ENCODE measurements at places on chromosomes 6 and 20.
A peak's percentile ranks its signal among the peaks of the same experiment; 100 is the strongest.

GRCh38 chr6:141463237-141463977, 669.3 kb upstream of the GJE1 start:
- DNase-seq, result no peak

DNA sequence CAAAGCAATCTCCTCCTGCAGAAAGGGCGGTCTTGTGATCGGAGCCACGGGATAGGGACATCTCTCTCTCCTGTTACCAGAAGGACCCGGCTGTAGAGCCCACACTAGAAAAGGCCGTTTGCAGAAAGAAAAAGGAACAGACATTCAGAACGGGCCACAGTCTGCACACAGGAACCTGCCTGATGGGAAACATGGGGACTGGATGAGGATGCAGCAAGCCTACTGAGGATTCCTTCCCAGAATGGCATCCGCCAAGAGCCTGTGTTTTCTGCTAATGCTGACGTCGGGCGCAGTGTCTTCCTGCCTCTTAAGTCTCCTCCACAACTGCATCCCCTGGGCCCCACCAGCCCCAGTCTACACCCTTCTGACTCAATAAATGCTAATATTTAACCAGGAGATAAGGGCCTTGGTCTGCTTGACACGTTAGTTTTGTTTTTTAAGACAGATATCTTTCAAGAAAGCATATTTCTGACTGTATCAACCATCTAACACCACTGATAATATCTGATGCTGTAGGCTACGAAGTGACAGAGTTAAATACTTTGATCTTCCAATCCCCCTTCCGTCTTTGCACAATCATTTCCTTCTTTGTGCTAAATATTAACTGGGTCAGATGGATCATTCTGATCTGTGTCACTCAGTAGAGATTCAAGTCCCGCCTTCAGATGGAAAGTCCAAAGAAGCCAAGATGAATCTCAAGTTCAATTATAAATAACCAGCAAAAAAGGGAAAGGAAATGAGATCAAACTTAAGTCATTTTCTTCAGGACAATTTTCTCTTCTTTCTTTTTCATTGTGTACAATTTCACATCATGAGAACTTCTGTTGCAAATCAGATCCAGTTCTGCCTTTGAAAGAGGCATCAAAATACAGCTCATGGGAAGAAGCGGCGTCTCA, 20.7 kb downstream of the FAM50B start:
- no peak for DNase-seq

DNA sequence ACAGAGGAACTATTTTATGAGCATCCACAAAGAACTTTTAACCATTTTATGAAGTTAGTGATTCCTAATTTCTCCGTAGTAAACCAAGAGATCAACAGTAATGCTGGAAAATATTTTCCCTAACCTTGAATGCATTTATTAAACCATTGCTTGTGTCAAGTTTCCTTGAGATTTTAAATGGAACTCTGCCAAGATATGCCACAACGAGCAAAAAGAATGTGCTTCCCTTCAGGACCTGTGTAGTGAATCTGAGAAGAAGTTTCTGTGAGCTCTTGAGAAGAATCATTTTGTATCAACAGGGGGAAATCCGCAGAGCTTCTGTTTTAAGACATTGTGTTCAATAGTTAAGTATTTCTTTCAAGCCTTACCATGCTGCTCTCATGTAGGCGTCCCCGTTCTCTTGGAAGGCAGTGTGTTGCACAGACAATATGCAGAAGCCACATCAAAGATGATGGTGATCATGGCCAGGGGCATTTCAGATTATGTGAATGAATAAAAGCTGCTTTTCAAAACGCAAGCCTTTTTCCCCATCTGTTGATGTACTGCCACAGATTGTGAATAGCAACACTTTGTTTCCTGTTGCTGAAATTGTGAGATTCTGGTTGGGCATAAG, 439.8 kb downstream of the BMP2 start:
- DNase-seq, result no peak

DNA sequence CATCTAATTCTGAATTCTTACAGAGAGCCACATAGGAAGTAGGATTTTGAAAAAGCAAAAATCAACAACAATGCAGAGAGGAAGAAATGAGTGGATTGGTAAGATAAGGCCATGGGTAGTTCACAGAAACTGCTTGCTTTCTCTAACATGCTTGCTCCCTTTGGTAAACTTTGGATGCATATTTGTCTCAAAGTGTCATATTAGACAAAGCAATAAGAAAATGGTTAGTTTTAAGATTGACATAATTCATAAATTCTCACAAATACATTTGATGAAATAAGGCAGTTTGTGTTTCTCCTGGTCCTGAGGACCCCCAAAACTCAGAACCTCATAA, 31.7 kb downstream of the UTRN start:
- DNase-seq, result no peak

DNA sequence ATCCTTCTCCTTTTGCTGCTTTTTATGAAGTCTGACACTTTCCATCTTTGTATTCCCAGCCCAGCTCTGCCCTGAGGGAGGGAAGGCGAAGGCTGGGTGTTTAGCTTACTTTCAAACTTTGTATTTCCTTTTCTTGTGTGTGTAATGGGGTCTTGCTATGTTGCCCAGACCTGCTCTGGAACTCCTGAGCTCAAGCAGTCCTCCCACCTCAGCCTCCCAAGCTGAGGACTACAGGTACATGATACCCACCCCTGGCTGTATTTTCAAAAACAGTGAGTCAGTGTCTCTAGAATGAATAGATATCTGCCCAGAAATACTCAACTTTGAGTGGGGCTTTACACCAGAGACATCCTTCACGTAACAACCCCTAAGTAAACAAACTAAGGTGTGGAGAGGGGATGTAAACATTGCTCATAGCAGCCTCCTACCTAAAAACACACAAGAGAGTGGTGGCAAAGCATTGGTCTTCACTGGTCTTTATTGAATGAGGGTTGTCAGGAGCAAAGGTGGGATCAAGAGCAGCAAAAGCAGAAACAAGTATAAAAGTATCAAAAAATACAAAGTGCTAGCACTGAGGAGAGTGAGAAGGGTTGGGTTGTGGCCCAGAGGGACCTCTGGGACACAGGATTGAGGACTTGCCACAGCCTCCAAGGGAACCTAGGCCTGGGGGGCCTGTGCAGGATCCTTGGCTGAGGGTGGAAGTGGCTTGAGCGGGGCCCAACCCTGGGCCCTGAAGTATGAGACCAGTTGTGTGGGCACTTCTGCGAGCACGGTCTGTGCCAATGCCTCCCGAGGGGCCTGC, 10.2 kb downstream of the SPAG4 start:
- DNase-seq, result no peak

- DNase-seq, result no peak
Observed at GRCh38 chr20:38985603-38986170, 23.5 kb downstream of the DHX35 start.

GRCh38 chr20:32238483-32239425, 31.1 kb downstream of the POFUT1 start:
- no peak for DNase-seq

GRCh38 chr6:6883011-6883410, 224.8 kb upstream of the RREB1 start:
- no peak for DNase-seq

- peak; percentile 23 for DNase-seq
Observed at GRCh38 chr20:32067234-32067821, 15.3 kb downstream of the HCK start.

DNA sequence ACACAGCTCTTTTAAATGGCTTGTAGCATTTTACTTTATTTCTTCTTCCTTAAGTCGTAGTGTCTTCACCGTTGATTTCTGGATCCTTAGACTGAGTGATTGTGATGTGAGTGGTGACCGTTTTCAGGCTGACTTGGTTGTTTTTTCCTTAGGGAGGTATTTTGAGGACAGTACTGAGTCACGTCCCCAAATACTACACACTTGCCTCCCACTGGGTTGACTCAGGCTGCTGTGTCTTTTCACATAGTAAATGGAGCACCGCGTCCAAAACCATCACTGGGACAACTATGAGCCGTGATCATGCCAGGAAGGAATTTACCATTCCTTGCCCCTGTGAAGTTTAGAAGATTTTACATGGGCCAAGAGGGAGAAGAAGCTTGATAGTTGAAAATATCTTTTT, 174.1 kb downstream of the FARS2 start:
- DNase-seq, result no peak

- DNase-seq, result no peak
Observed at GRCh38 chr6:130896249-130896648, 69.0 kb downstream of the SMLR1 start.

GRCh38 chr6:36028877-36029324, 1.3 kb downstream of the MAPK14 start:
- DNase-seq, result peak; percentile 73

DNA sequence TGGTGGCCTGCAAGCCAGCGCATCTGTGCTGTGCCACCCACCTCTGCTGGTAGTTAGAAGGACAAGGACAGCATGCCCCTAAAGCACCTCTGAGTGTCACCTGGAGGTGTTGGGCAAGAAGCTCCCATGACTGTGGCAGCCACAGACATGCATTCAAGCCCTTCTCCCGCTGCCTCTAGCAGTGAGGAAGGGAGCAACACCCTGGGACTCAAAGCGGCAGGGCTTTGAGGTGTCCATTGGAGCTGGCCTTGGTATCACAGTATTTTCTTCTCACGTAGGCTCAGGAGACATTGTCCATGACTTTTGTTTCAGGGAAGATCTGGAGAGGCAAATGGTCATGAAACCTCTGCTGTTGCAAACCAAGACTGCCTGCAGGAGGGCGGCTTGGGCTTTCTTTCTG, 140.8 kb upstream of the RIN2 start:
- no peak for DNase-seq

DNA sequence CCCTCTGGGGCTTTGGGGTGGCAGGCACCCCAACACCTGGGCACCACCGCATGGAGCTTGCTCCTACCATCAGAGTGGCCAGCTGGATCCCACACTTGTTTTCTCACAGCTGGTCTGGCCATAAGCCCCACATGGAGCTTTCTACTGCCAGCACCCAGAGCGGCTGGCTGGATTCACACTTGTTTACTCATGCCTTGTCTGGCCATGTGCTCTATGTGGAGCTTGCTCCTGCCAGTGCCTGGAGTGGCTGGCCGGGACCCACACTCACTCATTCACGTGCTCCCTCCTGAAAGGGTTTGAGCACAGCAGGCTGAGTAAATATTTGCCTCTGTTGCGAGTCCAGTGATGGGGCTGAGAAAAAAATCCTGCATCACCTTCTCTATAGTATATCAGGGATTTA, 487.0 kb downstream of the CD109 start:
- no peak for DNase-seq

DNA sequence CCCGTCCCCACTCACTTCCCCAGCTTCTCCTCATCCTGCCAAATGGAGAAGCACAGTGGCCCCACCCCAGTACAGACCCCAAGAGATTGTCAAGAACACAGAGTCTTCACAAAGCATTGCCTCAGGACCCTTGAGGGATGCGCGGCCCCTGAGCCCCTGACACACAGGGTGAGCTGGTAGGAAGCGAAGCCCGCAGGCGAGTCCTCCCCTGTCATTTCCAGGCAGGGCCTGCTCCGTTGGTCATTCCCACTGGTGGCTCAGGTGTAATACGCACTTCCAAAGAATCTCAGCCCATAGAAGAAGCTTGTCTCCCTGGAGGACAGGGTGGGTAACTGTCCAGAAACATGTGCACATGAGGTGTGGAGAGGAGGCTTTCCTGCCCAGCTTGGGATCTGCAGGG, 404.2 kb downstream of the THBS2 start:
- no peak for DNase-seq

DNA sequence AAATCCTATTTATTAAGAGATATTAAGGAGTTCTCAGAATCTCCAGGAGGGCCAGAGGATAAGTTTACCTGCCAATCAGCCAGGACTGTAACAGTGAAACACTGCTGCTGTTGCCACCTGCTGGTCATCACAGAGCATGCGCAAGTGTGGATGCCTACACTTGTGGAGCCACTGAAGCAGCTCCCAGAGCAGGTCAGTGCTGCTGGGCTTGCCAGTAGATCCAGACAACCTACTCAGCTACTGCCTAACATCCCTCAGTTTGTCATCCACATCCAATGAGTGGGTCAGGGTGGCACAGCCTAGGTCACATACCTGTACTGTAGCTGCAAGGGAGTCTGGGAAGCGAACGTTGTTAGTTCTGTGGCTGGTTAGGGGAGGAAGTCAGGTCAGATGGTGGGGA, 18.3 kb upstream of the NHSL1 start:
- peak; percentile 55 for DNase-seq

DNA sequence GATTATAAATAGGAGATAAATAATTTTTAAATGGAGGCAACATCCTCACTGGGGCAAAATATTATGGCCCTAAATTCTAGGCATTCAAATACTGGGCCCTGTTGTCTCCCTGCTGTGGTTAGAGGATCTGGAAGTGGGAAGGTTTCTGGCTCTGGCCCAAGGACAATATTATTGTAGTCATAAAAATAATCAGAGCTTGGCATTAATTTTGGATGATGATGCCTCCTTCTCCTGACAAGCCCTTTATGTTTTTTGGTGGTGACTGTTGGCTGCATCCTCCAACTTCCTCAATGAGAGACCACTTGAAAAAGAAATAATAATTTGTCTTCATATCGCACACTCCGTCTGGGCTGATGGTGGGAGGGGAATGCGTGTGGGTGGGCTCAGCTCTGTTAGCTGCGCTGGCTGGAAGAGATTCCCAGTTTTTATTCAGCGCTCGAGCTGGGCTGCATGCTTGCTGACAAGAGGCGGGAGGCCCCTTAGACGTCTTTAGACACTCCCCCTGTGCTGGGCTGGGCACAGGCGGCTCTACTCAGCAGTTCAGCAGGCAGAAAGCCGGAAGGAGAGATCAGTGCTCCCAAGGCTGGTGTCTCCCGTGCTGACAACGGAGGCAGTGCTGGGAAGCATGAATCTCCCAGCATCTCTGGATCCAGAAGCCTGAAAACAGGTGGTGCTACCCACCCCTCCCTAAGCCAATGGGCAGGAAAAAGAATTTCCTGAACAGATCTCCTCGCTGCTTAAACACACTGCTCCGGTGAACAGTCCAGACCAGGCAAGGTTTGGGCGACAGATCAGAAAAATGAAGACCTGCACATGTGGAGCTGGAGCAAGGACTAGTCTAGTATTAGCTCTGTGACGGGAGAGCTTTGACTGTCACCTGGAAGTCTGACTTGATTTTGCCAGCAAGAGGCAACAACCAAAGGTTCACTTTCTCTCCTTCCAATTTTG, 97.7 kb downstream of the SYCP2 start:
- no peak for DNase-seq

GRCh38 chr20:8829256-8829655, 239.6 kb upstream of the PLCB4 start:
- DNase-seq, result no peak

DNA sequence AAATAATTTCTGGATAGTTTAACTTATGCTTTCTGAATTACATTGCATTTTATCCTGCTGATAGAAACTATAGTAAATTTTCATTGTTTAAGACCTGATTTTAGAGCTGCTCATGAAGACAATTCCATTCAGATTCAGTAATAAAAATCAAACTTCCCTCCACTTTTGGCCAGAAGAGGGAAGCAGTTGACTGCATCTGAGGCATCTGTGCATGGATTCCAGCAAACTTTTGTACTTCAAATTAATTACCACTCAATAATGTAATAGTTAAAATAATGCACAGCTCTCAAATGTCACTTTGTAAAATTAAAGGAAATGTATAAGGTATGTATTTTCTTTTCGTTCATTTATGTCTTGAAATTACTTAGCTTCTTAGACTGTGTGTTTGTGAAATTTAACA, 64.2 kb upstream of the SLC35B3 start:
- no peak for DNase-seq

GRCh38 chr6:160978141-160978901, 13.2 kb upstream of the MAP3K4 start:
- peak; percentile 34 for DNase-seq

Measured in suppressor macrophage (primary cell).